ENCODE measurements at places on chromosomes 13 and 19.

- DNase-seq, result no peak
Measured at GRCh38 chr19:38736413-38737280, 7.6 kb downstream of the CAPN12 start.

GRCh38 chr19:49599378-49600295, 8.7 kb downstream of the PRR12 start:
- DNase-seq, result no peak

GRCh38 chr19:38210458-38210987, 13.5 kb downstream of the DPF1 start:
- DNase-seq, result peak; percentile 84

DNA sequence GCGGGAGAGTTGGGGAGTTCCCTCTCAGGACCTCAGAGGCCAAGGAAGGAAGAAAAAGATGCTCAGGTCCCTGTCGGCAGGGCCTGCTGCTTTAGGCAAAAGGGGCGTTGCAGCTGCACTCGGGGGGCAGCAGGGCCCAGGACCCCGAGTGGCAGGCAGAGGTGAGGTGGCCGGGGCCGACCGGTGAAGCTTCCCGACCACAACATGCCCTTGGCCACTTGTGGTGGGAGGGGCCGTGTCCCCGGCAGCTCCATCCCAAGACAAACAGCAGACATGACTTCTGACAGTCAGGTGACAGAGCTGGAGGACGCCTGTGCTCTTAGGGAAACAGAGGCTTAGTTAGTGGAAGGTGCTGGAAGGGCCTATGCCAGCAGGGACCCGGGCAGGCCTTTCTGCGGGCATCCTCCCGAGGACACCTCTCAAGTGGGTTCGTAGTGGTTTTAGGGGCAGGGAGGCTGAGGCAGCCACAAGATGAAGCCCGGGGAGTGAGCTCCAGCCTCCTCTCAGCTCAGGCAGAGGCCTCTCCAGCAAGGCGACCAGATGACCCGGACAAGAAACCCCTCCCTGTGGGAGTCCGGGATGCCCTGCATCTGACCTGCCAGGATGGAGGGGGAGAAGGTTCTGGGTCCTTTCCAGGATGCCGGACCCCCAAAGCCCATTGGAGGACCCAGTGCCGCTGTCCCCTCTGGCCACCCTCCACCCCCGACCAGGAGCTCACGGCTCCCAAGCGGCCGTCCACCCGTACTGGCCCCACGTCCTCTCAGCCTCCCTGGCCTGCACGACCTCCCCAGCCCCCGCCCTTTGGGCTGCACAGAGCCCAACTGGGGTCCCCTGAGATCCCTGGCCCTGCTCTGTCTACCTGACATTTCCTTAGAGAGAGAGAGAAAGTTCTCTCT, 24.2 kb downstream of the BTBD2 start:
- DNase-seq, result no peak

DNA sequence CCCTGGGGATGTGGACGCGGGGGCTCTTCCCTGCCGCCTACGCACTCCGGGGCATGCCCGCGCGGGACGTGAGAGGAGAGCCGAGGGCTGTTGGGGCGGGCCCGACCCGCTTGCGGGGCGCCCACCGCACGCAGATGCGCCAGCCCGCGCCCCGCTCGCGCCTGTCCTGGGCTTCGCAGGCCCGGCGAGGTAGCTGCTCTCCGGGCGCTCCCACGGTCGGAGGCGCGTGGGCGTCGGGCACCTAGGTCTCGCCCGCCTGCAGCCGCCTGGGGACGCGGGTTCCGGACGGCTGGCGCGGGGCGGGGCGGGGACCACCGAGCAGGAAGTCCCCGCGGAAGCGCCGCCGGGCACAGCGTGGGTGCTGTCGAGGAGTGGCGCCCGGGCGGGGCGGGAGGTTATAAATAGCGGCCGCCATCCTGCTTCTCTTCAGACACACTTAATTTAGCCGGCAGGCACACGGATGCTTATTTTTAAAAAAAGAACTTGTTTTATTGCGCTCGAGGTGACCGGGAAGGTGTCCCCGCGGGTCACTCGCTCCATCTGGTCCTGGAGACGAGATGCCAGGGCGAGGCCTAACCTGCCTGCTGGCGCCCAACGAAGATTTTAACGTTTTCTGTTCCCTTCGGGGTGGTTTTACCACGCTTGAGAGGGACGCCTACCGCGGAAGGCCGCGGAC, 561 bp upstream of the GJA3 start:
- no peak for DNase-seq

- DNase-seq, result no peak
Measured at GRCh38 chr19:15570420-15570819, 44.6 kb upstream of the CYP4F8 start.

- DNase-seq, result no peak
Measured at GRCh38 chr13:84362777-84363176, 480.5 kb upstream of the SLITRK1 start.

- DNase-seq, result no peak
Measured at GRCh38 chr13:33069365-33069764, 53.1 kb downstream of the KL start.

- no peak for DNase-seq
Measured at GRCh38 chr13:27309967-27310598, 39.5 kb downstream of the RASL11A start.

DNA sequence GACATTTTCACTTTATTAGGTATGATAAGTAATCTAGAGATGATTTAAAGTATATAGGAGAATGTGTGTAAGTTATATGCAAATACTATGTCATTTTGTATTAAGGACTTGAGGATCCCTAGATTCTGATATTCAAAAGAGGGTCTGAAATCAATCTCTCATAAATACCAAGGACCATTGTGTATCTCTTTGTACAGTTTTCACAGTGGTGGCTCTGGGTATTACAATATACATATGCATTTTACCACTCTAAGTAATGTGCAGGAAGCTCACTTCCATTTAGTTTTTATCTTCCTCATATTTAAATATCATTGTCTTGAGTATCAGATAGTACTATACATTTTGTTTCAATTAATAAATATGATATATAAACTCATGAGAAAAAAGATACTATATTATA, 862.6 kb upstream of the PCDH20 start:
- DNase-seq, result no peak

- DNase-seq, result no peak
Measured at GRCh38 chr19:38744298-38744681, at the start of gene CAPN12. Gene CAPN12 (minus strand): TSS chr19:38744474. CDS start chr19:38744165, 309 bp downstream.

- DNase-seq, result no peak
Measured at GRCh38 chr13:100506600-100507422, 81.8 kb downstream of the GGACT start.

DNA sequence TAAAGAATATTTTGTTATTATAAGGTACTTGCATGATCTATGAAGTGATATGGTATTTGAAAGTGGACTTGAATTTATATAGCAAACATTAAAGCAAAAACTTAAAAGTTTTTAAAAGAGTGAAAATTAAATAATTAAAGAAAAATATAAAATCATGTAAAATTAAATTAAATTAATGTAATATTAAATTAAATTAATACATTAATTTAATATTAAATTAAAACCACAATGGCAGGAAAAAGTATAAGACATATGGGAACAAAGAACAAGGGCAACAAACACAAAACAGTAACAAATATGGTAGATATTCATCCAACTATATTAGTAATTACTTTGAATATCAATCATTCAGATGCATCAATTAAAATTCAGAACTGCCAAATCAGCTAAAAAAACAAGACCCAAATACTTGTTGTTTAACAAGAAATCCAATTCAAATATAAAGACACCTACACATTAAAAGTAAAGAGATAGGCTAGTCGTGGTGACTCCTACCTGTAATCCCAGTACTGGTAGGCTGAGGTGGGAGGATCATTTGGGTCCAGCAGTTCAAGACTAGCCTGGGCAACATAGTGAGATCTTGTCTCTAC, 992.2 kb upstream of the MIR17HG start:
- DNase-seq, result no peak
